ENCODE measurements at places on chromosomes 11 and 22.

DNA sequence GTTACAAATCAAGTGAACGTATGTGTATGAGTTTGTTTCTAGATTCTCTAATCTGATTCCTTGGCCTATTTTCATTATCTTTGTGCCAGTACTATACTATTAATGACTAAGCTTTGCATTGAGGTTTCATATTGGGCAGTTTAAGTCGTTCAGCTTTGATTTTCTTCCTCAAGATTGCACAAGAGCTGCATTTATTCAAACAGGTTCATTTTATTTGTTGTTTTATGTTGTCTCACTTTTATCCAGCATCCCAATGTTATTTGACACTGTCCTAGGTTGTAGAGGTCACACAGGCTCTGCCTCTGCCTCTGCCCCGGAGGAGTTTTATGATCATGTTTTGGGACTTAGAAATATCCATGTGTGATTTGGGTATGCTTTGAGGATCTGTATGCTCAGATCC lies 79.8 kb downstream of the TEAD1 start:
- DNase-seq = no peak

DNA sequence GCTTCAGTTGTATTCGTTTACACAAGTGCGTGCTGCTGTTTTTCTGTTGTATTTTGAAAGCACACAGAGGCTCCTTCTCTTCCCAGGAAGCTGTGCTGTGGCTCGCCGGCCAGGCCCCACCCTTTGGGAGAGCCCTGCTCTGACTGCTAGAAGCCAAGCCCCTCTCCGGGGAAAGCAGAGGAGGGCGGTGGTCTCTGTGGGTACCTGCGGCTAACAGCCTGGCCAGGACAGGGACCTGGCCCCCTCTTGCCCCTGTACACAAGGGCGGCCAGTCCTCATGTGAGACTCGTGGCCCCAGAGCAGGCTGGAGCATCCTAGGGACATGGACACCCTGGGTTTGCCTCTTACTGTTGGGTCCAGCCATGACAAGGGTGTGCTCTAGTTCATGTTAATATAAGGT lies 14.8 kb downstream of the MOB2 start:
- DNase-seq = no peak

GRCh38 chr11:80862011-80862410 lies 1421.2 kb upstream of the TENM4 start:
- no peak for DNase-seq

DNA sequence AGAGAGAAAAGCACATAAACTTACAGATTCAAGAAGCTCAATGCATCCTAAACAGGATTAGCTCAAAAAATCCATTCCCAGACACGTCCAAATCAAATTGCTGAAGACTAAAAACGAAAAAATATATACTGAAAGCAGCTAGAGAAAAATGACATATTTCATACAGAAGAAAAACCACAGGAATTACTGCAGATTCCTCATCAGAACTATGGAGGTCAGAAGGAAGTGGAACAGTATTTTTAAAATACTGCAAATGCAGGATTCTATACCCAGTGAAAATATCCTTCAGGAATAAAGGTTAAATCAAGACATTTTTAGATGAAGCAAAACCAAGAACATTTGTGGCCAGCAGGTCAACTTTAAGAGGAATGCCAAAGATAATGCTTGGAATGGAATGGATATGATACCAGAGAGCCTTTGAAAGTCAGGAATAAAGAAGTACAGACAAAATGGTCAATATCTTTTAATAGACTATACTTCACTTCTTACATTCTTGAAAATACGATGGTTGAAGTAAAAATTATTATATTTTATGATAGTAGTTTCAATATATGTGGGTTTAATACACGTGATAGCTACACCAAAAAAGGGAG lies 352.9 kb downstream of the CTTN start:
- DNase-seq = no peak

GRCh38 chr11:16977994-16978315 lies 36.3 kb downstream of the PLEKHA7 start:
- no peak for DNase-seq

DNA sequence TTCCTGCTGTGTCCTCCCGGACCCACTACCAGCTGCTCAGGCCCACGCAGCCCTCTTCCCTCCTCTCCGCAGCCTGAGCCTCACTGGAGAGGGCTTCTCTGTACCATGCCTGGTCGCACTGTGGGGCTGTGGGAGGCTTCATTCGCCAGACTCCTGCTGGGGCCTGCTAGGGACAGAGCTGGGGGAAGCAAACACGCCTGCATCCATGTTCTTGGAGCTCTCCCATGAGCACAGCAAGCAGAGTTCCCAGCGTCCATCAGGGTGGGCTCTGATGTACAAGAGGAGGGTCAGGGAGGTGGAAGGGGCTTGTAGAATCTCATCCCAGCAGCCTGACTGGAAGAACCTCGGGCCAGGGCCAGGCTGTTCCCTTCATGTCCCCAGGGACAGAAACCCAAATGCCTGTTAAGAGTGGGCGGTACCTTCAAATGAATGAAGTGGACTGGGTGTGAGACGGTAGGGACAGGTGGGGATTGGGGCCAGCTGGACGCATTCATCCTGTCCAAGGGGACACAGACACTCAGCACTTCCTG lies 59.9 kb downstream of the MPPED1 start:
- no peak for DNase-seq

DNA sequence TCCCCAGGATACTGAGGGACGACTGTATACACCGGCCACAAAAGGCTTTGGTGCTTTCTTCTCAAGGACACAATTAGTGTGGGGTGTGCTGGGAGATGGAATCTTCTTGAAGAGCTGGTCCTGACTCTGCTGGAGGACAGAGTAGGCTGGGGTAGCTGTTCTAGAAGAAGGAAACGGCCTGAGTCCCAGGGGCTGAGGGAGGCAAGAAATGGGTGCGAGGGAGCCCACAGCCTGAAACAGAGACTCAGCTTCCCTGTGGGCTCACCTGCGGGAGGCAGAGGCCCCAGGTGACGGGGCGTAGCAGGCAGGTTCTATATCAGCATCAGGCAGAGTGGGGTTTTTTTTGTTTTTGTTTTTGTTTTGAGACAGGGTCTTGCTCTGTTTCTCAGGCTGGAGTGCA lies 36.6 kb downstream of the PARVG start:
- no peak for DNase-seq

- peak; percentile 44 for DNase-seq
Measured at GRCh38 chr11:69918938-69919650, 99.9 kb upstream of the FGF3 start.

GRCh38 chr11:92793189-92793588 lies 176.3 kb upstream of the MTNR1B start:
- DNase-seq = no peak

- peak; percentile 44 for DNase-seq
Measured at GRCh38 chr11:843818-844692, 1.4 kb downstream of the TSPAN4 start.

GRCh38 chr22:42177891-42178336 lies 47.3 kb upstream of the CYP2D6 start:
- DNase-seq = no peak

- DNase-seq = no peak
Measured at GRCh38 chr11:128179512-128179911, 407.8 kb downstream of the ETS1 start.

- no peak for DNase-seq
Measured at GRCh38 chr11:16738947-16739815, 734 bp downstream of the C11orf58 start.

DNA sequence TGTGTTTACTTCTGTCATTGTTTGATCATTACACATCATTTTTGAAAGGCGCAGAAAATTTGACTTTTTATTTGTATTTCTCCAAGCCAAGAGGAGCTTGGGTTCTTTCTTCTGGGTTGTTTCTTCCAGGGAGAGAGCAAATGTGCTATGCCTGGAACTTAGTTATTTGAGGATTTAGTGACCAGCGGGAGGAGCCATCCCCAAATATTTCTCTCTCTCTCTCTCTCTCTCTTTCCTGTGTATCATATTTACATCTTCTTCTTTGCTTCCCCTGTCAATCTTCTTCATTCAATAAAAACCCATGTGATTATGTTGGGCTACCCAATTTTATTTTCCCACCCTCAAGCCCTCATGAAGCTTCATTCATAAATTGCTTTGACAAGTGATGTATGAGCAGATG lies 534.5 kb downstream of the LRRC4C start:
- no peak for DNase-seq

DNA sequence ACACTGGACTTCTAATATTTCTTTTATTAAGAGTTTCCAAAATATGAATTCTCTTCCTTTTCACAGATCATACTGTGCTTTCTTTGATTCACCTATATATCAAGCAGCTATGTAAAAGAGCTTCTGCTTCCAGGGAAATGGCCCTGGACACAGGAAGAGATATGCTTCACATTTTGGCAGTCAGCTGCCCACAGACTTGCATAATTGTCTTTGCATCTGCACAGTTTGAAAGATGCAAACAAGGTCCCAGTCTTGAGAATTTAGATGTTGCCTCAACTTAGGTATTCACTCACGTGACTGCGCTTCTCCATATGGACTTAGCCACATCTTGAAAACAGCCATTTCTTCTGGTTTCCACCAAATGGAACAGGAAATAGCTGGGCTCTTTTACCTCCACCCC lies 92.3 kb upstream of the POU2AF2 start:
- no peak for DNase-seq

- no peak for DNase-seq
Measured at GRCh38 chr11:271319-271715, 6.9 kb upstream of the NLRP6 start.

DNA sequence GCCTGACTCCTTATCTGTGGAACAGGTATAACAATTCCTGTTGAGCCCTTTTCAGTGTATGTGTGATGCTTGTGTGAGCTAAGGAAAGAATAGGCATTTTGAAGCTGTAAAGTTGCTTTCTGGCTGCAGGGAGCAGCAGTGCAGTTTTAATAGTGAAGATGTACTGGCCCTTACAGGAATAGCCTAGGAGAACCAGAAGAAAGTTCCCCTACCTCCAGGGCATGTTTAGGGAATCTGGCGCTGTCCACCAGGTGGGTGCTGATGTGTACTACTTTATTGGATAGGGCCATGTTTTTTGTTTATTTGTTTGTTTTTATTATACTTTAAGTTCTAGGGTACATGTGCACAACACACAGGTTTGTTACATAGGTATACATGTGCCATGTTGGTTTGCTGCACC lies 11.5 kb downstream of the BMAL1 start:
- DNase-seq = no peak
